Mucosa of gallbladder (tissue), 1 donor: ENCODE measurements at places on chromosomes 4 and X. TPM values are rescaled to one million over a fixed set of nuclear protein-coding genes. Genes with fewer than 3 reads are reported as not detected.

The FAM9B gene
- not detected for total RNA-seq

The DOK7 gene
- total RNA-seq: 7.4 TPM

GRCh38 chr4:147776716-147777115 is 44.8 kb downstream of the ARHGAP10 start:
- no peak for DNase-seq

DNA sequence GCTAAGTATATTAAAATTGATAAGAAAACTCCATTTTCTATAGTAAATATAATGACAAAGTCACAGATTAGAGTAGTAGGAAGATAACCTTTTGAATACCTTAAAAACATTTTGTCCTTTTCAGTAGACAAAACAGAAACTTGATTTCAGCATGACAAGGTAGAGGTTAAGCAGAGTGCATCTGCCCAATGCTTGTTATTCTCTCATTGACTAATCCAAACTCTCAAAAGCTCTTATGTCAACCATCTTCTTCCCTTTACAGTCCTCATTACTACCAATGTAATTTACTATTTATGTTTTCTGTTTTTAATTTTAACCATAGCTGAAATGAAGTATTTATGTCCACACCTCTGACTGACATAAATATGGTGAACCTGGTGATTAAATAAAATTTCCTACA is 11.1 kb downstream of the NIPAL1 start:
- no peak for DNase-seq

DNA sequence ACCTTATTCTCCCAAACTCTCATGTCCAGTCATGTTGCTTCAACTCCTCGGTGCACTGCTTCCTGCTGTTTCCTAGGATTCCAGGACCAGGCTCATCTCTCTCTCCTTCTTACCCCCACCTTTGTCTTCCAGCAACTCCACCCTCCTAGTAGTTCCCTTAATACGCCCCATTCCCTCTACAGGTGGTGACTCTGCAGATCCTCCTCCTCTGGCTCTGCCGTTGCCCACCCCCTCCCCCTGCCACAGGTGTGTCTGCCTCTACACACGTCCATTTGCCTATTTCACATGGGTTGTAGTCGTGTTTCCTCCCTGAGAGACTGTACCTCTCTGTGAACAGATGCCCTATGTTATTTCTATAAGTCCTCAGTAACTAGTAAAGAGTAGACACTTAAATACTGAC is 32.4 kb downstream of the CDS1 start:
- DNase-seq: no peak

The DCX gene
- 0.95 TPM for total RNA-seq

The SRD5A3 gene
- total RNA-seq: 22.9 TPM

The CYTL1 gene
- total RNA-seq: 10.7 TPM

The BEX1 gene
- total RNA-seq: 3.8 TPM

GRCh38 chrX:63250253-63250868 is 100.8 kb downstream of the SPIN4 start:
- peak; percentile 65 for DNase-seq

The TCEAL6 gene
- total RNA-seq: not detected

GRCh38 chr4:24089851-24090534 is 200.1 kb upstream of the PPARGC1A start:
- no peak for DNase-seq

DNA sequence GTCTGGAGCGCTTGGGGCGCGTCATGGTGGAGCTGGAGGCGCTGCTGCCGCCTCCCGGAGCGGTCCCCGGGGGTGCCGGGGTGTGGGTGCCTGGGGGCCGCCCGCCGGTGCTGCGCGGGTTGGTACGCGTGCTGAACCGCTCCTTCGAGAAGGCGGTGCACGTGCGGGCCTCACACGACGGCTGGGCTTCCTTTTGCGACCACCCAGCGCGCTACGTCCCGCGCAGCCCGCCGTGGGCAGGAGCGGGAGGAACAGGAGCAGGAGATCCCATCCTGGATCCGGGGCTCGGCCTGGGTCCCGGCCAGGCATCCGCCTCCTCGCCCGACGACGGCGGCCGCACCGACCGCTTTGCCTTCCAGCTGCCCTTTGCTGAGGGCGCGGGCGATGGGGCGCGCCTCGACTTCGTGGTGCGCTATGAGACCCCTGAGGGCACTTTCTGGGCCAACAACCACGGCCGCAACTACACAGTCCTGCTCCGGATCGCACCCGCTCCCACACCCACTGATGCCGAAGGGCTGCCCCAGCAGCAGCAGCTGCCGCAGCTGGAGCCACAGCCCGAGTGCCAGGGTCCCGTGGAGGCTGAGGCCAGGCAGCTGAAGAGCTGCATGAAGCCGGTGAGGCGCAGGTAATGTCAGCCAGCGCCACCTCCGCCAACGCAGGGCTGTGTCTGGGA is 792 bp downstream of the PPP1R3F start:
- DNase-seq: no peak

The RHOXF2B gene
- total RNA-seq: not detected

The TLR2 gene
- total RNA-seq: 21.6 TPM

- peak; percentile 30 for DNase-seq
Measured at GRCh38 chrX:22081475-22082092, 49.5 kb downstream of the PHEX start.

GRCh38 chr4:139301113-139301820 is at the start of gene NAA15:
TSS of gene NAA15 (plus strand) at chr4:139301505. CDS start at chr4:139301778, 273 bp downstream.
- peak; percentile 98 for DNase-seq

DNA sequence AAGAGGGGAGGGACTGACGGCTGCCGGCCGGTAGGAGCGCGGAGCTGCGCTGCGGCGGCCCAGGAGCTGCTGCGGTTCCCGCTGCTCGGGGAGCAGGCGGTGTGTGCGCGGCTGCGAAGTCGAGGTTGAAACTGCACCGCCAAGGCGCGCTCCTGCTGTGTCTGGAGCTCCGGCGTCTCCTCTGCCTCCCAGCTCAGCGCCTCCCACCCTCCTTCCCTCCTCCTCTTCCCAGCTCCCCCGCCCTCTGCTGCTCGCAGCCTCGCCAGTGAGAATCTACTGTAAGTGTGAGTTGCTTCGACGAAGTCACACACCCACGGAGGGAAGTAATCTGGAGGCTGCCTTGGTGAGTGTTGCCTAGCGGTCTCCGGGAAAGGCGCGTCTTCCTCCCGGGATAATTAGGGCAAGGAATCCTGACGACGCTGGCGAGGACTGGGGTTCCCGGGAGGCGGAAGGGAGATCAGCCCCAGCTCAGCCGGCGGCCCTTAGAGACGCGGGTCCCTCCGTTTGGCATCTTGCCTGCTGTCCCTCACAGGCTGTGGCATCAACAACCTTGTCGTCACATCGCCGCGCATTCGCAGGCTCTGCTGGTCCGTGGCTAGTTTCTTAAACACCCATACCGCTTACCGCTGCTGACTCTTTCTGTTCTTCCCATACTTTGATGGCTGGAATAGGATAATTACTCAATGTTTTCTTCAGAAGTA is at the start of gene EPHA5:
Gene EPHA5 (minus strand): TSS at position 159 of the 701 bp plus-strand sequence. CDS start 747 bp downstream, outside the sequence.
- DNase-seq: peak; percentile 44

The SHISA3 gene
- total RNA-seq: 0.58 TPM

DNA sequence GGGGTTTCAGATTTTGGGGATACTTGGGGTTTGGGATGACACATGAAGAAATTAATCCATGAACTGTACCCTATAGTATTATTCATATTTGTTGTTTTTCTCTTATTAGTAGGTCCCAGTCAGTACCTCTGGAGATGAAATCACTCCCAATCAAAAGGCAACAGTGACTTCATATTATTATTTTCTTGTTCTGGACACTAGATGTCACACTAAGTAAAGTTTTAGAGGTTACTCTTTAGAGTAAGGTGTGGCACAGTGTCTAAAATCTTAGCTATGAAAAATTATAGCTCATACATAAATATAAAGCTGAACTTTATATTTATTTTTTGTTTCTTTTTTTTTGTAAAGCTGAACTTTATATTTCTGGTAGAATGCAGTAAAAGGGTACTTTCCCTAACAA is 35.1 kb downstream of the FAM114A1 start:
- DNase-seq: no peak

DNA sequence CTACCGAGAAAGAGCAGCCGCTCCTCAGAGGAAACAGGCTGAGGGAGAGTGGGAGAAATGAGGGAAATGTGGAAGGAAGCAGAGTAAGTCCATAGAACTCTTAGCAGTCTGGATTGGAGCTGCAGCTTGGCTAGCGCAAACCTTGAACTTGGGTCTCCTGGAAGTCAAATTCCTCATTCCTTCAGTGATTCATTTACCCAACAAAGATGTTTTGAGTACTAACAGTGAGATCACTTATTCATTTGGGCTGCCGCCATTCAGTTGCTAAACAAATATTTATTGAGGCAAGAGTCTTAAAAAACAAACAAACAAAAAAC is 51.5 kb downstream of the SEL1L3 start:
- DNase-seq: no peak

GRCh38 chrX:500481-501010 is 113.8 kb upstream of the PPP2R3B start:
- no peak for DNase-seq

GRCh38 chr4:4574792-4575191 is 32.9 kb upstream of the STX18 start:
- DNase-seq: peak; percentile 71

DNA sequence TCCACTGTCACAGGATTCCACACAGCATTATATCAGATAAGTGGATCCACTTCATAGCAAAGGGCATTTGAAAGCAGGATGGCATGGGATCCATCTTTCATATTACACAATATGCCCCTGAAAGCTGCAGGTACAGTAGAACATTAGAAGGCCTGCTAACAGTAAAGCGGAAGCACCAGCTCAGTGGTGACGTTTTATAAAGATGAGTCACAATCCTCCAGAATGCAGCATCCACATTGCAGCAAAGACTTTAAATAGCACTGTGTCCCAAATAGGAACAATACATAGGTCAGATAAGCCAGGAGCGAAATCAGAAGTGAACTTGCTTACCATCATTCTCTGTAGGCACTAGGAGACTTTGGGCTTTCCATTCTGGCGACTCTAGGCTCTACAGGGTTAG is 609.5 kb upstream of the FAT1 start:
- DNase-seq: no peak

The ALAS2 gene
- total RNA-seq: 0.78 TPM

The TMPRSS11A gene
- not detected for total RNA-seq

DNA sequence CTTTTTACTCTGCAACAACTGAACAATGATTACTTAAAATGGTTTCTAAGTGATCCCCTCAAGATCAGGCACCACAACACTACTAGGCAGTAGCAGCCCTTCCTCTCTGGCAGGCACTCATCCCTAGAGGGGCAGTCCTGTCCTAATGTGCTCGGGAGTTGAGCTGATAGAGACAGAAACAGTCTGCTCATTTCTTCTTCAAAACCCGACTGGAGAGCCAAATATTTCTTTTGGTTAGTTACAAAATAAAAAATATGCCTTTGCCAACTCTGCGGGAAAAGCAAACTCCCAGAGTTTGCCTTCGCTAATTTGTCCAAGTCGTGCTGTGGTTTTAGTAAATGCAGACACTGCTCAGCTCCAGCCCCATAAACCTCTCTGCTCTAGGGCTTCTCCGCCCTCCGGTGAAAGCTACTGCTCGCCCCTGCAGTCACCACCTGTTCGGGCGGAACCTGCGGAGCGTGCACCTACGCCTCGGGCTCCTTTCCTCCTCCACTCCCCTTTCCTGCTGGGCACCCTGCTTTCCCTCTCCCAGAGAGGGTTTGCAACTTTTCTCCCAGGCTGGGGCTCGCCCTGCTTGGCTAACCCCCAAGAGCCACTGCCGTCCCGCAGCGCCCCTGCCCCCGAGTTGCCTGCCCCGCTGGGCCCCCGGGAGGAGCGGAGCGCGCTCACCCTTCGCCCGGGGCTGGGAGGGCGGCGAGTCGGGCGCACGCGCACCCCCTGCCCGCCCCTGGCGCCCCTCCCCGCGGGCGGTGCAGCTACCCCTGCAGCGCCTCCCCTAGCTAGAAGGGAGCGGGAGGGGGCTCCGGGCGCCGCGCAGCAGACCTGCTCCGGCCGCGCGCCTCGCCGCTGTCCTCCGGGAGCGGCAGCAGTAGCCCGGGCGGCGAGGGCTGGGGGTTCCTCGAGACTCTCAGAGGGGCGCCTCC is at the start of gene NPNT:
Gene NPNT (plus strand): TSS at position 812 of the 923 bp plus-strand sequence. CDS start 182 bp downstream, outside the sequence.
- peak; percentile 36 for DNase-seq

DNA sequence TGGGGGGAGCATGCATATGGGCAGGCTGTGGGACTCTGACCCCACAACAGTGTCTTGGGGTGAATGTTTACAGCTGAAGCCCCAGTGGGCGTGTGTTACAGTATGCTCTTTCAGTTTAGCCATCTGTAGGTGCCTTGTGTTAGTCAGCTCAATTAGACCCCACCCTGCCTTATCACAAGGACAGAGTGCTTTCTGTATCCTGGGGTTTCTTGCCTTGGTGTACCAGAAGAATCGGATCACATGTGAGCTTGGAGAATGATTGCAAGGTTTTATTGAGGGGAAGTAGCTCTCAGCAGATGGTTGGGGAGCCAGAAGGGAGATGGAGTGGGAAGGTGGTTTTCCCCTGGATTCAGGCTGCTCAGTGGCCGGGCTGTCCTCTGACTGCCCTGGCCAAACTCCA is 27.3 kb downstream of the SH3BGRL start:
- no peak for DNase-seq

DNA sequence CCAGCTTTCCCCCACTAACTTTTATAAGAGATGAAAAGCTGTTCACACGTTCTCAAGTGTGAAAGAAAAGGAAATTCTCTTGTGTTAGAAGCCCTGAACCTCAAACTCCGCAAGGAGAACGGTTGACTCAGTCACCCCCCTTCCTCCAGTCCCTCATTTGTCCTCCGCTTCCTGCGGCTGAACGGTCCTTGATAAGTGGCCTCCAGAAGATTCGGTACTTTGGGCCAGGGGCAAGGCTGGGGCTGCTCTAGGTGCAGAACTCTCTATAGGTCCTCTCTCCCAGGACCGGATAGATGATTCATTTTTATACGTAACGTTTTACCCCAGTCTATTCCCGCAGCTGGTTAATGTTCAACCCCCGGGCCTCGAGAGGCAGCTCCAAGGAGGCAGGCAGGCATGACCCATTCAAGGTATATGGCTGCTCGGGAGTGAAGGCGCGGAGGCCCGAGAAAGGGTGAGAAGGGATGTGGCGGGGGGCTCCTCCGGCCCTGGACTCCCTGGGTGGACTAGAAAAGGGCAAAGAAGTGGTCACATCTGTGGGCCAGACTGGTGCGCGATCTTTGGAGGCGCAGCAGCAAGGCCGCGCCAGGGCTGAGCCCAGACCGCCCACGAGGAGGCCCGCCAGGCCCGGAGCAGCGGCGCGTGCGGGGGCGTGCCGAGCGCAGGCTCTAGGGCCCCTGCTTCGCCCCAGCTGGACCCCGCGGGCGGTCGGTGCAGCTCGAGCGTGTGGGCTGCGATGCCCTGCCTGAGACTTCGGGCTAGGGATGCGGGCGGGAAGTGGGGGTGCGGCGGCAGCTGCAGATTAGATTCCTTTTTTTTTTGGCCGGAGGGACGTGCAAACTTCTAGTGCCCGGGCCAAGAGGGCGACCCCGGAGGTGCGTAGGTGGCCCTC is 11.7 kb downstream of the PITX2 start:
- DNase-seq: no peak

The ADH4 gene
- 1.2 TPM for total RNA-seq

The STK32B gene
- total RNA-seq: 4.1 TPM

The PCDH11X gene
- total RNA-seq: 0.06 TPM

DNA sequence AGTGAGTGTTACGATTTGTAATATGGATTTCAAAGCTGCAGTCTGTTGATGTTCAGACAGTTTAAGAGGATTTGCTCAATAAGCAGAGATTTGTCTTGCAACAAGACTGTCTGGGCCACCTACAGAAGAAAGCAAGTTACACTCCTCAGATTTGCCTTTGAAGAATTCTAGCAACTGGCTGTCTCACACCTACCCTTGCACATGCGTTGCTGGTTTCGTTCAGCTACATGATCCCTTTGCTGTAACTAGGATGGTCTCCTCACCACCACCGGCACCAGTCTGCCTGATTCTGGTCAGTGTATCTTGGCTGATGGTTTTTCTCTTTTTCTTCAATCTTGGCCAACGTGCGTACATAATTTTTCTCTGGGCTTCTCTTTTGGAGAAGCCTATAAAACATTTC is 172.7 kb upstream of the LCORL start:
- no peak for DNase-seq
